ENCODE measurements at places on chromosomes 7 and 10.

DNA sequence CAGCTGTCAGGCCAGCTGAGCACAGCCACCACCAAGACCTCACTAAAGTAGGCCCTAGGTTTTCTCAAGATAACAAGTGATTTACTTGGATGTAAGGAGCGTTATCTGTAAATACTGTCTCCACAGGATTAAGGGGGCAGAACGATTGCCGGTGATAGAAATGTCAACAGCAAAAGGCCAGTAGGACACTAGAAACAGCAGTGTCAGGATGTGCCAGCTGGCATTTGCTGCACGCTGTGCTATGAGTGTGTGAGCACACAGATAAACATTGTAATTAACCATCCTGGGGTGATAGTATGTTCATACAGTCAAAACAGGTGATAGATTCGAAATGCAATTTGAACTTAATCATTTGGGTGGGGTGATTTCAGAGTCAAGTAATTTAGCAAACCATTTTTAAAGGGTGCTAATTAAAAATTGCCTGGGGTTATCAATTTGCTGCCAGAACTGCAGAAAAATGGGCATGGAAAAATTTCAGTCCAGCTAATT lies 36.3 kb upstream of the NOBOX start:
- DNase-seq, result no peak

GRCh38 chr10:51800725-51801424 lies 101.5 kb upstream of the CSTF2T start:
- DNase-seq, result no peak

DNA sequence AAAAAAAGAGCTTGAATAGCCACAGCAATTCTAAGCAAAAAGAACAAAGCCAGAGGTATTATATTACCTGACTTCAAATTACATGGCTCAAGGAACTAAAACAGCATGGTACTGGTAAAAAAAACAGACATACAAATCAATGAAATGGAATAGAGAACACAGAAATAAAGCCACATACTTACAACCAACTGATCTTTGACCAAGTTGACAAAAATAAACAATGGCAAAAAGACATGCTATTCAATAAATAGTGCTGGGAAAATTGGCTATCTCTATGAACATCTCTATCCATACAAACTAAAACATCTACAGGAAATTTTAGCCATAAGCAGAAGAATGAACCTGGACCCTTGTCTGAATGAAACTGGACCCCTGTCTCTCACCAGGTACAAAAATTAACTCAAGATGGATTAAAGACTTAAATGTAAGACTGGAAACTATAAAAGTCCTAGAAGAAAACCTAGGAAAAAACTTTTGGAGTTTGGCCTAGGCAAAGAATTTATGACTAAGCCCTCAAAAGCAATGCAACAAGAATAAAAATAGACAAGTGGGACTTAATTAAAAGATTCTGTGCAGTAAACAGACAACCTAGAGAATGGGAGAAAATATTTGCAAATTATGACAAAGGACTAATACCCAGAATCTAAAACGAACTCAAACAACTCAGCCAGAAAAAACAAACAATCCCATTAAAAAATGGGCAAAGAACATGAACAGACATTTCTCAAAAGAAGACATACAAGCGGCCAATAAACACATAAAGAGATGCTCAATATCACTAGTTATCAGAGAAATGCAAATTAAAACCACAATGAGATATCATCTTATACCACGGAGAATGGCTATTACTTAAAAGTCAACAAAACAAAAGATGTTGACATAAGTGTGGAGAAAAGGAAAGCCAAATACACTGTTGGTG lies 72.8 kb upstream of the DDC start:
- no peak for DNase-seq

GRCh38 chr7:3899559-3899991 lies 598.5 kb downstream of the SDK1 start:
- DNase-seq, result no peak
